Cardiac muscle cell (in vitro differentiated cells and primary cell): ENCODE measurements at places on chromosomes 3 and 15. TPM values are rescaled to one million over a fixed set of nuclear protein-coding genes. Genes with fewer than 3 reads are reported as not detected.

DNA sequence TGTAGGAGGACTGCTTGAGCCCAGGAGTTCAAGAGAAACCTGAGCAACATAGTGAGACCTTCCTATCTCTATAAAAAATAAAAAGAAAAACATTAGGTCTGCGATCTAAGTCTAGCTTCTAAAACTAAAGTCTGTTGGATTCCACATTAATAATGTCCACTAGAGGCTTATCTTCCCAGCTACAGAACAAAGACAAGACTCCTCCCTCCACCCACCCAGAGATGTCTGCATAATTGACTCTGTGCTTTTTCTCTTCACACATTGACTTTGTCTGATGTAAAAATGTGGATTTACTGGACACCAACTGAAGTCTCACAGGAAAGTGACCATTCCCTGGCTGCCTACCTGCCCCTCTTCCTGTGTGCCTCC, 91.8 kb downstream of the ATP10A start:
- no peaks in the 10 kb centered on the region for H3K36me3 ChIP-seq
- DNase-seq: no peak
- H3K27me3 ChIP-seq: no peaks in the 10 kb centered on the region

GRCh38 chr3:69282181-69282580, 103.7 kb downstream of the FRMD4B start:
- H3K27me3 ChIP-seq: no peaks in the 10 kb centered on the region
- peaks cover 6% of the 10 kb centered on the region for H3K4me1 ChIP-seq
- H3K27ac ChIP-seq: no peak overlapping the region
- no peak overlapping the region for H3K4me3 ChIP-seq
- H3K36me3 ChIP-seq: peaks cover 3% of the 10 kb centered on the region

GRCh38 chr15:98801234-98801561, 152.9 kb downstream of the IGF1R start:
- DNase-seq: no peak
- no peaks in the 10 kb centered on the region for H3K27me3 ChIP-seq
- peaks cover 25% of the 10 kb centered on the region for H3K4me1 ChIP-seq

- H3K27me3 ChIP-seq: no peaks in the 10 kb centered on the region
- no peak overlapping the region for H3K4me3 ChIP-seq
- peaks cover 8% of the 10 kb centered on the region for H3K4me1 ChIP-seq
- DNase-seq: no peak
- no peaks in the 10 kb centered on the region for H3K36me3 ChIP-seq
Measured at GRCh38 chr3:54358969-54359694, 236.8 kb downstream of the CACNA2D3 start.

- H3K4me3 ChIP-seq: no peak overlapping the region
- H3K4me1 ChIP-seq: no peaks in the 10 kb centered on the region
Measured at GRCh38 chr3:38362825-38363224, 16.2 kb downstream of the XYLB start.

The RARB gene
- 26.8 and 27.2 TPM in 2 replicates for total RNA-seq

The NR1I2 gene
- 0.06 TPM in 1 of 2 replicates, not detected in the other for total RNA-seq

The RFTN1 gene
- total RNA-seq: 42.4 and 50.8 TPM in 2 replicates

The SERPINI2 gene
- total RNA-seq: 0.57 TPM in 1 of 2 replicates, not detected in the other
